WTC11 (cell line): ENCODE measurements at places on chromosomes 16 and 17.
A peak's percentile ranks its signal among the peaks of the same experiment; 100 is the strongest.

DNA sequence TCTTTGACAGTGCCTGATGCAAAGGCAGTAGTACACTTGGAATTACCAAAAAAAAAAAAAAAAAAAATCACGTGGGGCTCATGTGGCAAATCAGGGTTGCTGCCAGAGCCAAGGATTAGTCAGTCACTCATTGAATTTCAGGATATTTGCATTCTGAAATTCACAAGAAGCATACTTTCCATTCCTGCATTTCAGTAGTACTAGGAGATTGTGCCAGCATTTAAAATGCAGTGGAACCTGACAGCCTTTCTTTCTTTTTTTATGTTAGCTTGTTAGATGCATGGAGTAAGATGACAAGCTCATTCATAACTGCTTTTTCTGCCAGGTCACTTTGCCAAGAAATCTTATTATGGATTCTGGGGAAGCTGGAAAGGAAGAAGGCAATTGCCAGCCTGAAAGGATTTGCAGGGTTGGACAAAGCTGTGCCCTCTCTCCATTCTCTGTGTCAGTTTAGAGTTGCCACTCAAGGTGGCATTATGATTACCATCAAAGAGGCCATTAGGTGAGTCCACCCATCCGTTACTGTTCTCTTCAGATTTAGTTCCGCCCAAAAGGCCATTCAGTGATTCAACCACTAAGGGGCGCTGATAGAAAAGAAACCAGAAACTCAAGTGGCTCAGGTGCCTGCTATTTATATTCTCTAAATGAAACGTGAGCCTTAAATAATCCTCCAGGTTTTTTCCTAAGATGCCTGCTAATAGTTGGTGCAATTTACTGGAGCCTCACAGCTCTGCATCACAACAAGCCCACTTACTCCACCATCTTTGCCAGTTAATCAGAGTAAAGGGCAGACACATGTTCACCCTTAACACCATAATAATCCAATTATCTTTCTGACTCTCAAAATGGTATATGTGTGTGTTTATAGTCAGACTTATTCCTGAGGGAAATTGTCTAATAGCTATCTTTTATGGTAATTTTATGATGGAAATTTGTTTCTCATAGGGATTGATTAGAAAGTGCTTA is 59.0 kb downstream of the TANGO6 start:
- DNase-seq = peak; percentile 54

- DNase-seq = no peak
Measured at GRCh38 chr16:22313876-22314470, 16.8 kb downstream of the POLR3E start.

GRCh38 chr17:40598619-40599467 is 33.6 kb upstream of the CCR7 start:
- no peak for DNase-seq

- no peak for DNase-seq
Measured at GRCh38 chr16:86092586-86093480, 193.9 kb downstream of the IRF8 start.

DNA sequence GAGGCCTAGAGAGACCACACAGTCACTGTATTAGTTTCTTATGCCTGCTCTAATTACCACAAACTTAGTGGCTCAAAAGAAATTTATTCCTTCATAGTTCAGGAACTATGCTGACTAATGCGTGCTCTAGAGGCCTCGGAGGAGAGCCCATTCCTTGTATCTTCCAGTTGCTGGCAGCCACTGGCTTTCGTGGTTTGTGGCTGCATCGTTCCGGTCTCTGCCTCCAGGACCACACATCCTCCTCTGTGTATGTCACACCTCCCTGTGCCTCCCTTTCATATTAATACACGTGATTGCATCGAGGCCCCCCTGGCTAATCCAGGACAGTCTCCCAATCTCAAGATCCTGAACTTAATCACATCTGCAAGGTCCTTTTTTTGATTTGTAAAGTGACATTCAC is 16.9 kb upstream of the MYLK3 start:
- DNase-seq = no peak

DNA sequence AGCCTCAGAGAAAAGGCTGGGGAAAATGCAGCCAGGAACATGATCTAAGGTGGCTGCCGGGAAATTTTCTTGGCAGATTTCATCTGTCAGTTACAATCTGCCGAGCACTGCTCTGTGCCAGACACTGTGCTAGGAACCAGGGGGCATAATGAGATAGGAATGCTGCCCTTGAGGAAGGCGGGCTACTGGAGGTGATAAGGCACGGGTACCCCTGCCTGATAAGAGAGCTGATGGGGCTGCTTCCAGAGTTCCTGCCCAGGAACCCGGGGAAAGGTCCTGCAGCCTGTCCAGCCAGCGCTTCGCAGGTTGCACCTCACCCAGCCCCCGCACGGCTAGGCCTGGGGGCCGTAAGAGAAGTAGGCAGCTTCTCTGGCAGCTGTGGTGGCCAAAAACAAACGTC is 3.1 kb downstream of the SCNN1G start:
- no peak for DNase-seq

DNA sequence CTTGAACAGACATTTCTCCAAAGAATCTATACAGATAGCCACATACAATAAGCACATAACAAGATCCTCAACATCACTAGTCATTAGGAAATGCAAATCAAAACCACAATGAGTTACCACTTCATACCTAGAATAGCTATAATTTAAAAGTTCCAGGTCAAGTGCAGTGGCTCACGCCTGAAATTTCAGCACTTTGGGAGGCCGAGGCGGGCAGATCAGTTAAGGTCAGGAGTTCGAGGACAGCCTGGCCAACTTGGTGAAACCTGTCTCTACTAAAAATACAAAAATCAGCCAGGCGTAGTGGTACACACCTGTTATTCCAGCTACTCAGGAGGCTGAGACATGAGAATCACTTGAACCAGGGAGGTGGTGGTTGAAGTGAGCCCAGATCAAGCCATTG is 19.9 kb downstream of the RANBP10 start:
- no peak for DNase-seq

DNA sequence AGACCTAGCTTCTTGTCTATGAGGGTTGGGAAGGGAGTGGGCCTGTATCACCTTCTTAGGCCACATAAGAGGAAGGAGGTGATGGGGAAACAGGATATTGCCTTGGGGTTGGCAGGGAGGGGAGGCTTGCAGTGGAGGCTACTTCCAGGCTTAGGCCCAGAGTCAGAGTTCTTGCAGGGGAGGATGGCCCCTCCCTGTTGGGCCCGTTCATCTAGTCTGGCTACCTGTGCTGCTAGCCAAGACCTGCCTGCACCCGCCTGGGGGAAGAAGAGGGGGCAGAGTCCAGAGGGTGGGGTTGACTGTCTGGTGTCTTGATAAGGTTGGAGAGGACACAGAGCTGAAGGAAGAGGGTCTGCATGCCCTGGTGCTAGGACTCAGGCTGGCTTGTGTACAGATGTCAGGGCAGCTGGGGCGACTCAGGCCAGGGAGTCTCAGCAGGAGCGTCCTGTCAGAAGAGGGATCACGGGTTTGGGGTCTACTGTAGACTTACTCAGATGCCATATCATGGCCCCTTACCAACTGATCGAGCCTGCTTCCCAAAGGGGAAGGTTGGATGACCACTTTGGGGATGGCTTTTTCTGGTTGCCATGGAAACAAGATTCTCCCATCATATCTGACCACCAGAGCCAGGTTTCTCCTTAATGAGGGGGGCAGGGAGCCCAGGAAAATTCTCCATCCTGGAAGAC is 5.3 kb downstream of the KDM6B start:
- no peak for DNase-seq

GRCh38 chr17:82438401-82439193 is 12.0 kb downstream of the CYBC1 start:
- no peak for DNase-seq

DNA sequence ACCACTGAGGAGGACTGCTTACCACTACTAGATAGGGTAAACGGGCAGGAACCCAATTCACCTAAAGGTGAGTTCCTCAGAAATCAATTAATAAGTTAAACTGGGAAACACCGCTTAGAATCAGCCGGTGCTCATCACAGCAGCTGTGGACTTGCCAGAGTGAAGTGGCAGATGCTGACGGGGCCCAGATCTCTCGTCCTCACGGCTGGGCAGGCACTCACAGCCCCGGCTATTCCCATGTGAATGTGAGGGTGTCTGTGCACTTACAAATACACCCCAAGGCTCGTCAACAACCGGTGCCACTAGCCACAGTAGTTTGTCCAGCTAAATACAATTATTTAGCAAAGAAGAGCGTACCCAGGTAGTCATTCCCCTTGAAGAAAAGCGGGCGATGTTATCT is 29.7 kb downstream of the MBTPS1 start:
- DNase-seq = no peak

DNA sequence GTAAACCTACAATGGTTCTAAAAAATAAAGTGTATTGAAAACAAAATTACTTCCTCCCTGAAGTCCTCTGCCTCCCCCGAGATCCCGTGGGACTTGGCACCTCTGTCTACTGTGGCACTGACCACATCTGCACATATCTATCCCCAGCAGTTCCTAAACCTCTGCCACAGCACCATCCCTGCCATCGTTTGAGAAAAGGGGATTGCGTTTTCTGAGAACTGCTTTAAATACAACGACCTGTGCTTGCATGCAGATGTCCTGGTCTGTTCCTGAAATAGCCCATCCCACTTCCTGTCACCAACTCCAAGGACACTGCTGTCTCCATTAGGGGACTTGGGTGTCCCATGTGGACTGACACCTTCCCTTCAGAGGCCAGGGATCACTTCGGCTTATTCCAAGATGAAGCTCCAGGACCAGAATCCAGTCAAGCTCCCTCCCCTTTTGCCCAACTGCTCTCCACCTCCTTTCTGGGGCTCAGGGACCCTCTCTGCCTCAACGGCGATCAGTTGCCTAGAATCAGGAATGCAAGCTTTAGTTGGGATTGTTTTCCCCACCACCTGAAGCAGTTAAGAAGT is 20.6 kb downstream of the CBLN1 start:
- no peak for DNase-seq

GRCh38 chr17:75238684-75239191 is 22.7 kb downstream of the GGA3 start:
- DNase-seq = peak; percentile 60

DNA sequence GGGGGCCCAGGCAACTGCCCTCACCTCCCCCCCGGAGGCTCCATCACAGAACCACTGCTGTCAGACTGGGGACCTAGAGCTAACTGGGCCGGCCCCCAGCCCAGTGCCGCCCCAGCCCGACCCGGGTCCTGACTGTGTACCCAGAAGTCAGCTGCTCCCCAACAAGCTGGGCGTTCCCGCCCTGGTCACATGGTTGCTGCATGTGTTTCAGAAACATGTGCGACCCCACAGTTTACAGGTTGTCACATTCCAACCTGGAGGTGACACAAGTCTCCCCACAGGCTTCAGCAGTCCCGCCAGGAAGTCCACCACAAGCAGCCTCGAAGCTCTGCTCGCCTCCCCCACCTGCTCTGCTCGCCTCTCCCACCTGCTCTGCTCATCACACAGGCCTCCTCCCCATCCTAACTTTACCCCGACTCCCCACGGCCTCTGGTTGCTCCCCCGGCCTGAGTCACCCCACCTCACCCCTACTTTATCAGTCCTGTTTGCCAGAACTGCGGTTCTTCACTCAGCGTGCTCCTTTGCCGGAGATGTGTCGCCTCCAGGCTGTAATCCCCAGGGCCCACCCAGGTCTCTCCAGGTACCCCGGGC is 968 bp downstream of the MRPL28 start:
- DNase-seq = no peak

DNA sequence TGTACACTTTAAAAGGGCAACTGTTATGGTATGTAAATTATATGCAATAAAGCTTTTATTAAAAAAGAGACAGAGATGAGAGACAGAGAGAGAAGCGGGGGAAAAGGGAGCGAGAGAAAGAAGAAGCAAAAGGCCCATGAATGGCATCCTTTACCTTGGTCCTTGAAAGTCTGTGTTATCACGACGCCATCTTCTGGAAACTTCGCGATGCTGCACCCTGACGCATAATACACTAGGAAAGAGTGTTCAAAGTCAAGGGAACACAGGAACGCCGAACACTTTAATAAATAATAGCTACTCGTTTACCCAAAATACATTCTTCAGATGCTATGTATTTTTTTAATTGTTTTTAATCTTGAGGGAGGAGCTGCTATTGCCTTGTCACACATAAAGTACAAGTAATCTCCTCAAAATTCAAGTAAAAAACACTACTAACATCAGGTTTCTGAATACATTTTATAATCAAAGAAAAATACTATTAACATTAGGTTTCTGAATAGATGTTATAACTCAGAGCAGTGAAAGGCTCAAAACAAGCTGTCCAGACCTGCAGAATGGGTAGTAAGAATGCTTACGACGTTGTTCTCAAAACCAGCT is 23.0 kb upstream of the SLC38A8 start:
- peak; percentile 68 for DNase-seq

DNA sequence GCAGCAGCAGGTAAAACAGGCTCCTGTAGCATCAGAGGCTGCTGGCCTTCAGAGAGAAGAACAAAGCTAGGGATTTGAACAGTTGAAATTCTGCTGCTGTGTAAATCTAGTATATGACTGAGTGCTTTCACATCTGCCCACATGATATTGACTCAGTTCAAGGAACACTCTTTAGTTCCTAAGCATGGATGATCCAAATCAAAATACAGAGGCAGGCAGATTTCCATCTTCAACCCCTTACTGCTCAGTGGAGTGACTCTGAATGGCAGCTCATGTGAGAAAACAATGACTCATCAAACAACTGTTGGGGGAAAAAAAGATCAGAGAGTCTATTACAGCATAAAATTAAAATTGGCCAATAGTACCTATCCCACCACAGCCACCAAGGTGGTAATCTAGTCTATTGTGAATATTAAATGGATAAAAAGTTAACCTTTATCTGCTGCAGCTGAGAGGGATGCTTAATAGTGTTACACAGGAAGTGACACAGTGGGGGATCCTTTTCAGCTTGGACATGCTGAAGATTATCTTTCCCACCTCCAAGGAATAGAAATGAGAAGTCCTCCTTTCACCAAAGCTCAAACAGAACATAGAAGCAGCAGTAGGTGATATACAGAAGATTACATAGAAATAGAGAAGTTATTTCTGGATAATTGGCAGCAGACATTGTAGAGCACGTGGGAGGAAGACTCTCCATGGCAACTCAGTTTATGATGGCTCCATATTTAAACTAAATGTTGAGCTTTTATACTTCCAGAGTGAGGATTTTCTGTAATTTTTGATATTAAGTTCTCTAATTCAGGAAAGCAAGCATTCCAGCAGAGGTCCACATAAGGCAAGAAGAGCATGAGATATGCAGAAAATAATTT is 239.7 kb upstream of the ERCC4 start:
- DNase-seq = no peak

DNA sequence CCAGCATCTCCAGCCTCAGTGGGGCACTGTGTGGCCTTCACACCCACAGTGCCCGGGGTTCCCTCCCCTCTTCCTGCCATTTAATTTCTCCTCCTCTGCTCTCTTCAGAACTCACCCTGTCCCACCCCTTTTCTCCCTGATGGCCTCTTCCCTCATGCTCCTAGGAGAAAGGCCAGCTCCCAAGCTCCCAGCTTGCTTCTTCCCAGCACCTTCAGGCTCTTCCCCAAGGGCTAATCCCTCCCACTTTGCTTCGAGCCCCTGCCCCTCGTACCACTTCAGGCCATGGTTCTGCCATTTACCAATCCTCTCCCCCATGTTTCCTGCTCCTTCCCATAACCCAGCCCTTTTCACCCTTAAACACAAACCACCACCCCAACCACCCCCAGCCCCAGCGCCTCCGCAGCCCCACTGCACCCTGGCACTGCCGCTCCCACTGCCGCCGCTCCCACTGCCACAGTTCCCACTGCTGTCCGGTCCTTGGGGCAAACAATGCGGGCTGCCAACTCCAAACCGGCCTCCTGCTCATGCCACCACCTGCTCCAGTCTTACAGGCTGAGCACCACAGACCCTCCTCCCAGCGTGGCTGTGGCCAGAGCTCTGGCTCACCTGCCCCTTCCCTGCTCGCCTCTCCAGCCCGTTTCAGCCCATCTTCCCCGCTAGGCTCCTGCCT is 28.6 kb downstream of the ADAM11 start:
- DNase-seq = no peak

GRCh38 chr16:4625560-4626159 is 1.0 kb downstream of the MGRN1 start:
- DNase-seq = no peak

- DNase-seq = no peak
Measured at GRCh38 chr17:17922070-17922614, 50.1 kb downstream of the TOM1L2 start.
